ENCODE measurements at places on chromosomes 1 and 21.

DNA sequence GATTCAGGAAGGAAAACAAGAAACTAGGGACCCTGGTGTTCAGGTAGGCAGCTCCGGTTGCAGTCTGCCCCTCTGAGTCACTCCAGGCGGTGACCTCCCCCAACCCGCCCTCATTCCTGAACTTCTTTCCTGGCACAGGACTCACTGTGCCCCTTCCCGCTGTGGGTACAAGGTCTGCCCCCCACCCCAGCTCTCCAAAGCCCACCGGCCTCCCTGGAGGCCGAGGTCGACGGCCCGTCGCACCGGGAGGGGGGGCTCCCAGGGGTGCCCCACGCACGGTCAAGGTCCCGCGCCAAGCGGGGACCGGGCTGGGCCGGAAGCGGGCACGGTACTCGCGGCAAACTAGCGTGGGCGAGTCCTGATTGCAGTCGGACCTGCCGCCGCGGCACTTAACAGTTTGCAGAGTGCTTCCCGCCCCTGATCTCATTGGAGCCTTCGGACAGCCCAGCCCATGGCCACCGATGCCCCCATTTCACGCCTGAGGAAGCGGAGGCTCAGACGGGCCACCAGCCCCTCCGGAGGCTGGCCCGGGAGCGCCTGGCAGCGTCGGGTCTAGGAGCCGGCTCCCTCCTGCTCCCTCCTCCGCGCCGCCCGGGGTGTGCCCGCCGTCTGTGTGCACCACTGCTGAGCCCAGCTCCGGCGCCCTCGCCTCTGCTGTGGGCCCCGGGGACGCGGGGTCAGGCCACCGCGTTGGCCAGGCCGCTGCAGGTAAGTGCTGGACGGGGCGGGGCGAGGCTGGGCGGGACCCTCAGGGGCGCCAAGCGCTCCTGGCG is at the start of gene GJB3:
Gene GJB3, plus strand, starts transcription at position 144 of the 773 bp plus-strand sequence. CDS start 3,549 bp downstream, outside the sequence.
- no peak for DNase-seq

GRCh38 chr1:51086496-51087271 is 15.3 kb upstream of the C1orf185 start:
- no peak for DNase-seq

DNA sequence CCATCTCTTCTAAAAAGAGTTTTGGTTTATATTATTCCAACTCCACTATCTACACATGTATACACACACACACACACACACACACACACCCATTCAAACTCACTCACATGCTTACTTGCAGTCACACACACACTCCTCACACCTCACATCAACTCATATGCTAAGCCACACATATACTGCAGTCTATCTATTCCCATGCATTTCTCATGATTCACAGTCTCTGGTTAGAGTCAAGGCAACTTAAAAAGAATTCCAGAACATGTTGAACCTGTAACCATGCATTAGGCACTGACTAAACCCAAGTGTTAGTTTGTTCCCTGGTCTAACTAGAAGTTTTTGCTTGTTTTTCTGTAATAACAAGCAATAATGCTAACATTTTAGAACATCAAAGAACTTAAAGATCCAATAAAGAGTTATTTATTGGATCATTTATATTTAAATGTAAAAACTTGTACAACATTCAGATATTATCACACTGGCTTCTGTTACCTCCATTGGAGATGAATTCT is 931.1 kb downstream of the PLA2G4A start:
- no peak for DNase-seq

- DNase-seq: no peak
Measured at GRCh38 chr1:151541752-151542151, 1.6 kb downstream of the TUFT1 start.

DNA sequence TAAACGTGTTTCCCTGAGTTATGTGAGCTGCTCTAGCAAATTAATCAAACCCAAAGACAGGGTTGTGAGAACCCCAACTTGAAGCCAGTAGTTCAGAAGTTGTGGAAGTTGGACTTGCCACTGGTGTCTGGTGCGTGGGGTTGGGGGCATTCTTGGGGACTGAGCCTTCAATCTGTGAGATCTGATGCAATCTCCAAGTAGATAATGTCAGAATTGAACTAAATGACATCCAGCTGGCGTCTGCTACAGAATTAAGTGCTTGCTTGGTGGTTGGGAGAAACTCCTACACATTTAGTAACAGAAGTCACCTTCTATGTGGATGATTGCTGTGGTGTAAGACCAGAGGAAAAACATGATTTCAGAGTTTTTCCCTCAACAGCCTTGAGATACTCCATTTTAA is 207.4 kb downstream of the FGGY start:
- no peak for DNase-seq

DNA sequence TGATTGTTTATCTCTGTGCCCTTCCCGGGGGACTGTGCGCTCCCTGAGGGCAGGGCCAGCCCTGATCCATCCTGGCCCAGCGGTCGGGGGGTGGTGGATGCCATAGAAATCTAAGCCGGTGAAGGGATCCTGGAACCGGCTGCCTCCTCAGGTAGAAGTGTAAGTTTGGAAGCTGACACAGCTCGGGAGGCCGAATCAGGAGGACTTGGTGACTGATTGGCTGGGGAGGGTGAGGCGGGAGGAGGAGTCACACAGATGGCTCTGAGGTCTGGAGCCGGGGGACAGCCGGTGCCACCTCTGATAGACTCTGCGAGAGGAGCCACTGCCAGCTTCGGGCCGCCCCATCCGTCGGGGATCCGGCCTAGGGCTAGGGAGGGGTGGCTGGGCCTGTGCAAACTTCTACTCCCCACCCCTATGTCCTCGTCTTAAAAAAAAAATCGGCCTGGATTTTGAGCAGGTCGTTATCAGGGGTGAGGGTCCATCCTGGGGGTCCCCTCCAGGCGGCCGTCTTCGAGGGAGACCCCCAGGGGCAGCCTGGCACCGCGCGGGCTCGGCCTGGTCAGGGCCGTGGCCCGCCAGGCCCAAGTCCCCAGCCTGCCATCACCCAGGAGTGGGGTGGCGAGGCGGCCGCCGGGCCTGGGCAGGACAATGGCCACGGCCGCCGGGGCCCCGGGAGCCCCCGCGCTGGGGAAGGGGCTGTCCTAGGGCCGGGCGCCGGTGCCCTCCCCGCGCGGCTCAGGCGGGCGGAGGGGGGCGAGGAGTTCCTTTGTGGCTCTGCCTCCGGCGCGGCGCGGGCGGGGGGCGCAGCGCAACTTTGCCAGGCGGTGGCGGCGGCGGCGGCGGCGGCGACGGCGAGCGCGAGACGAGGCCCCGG is 708 bp upstream of the ZNF362 start:
- DNase-seq: peak; percentile 19

- no peak for DNase-seq
Measured at GRCh38 chr1:226378071-226378470, 29.8 kb downstream of the PARP1 start.

GRCh38 chr1:55067914-55068313 is 28.6 kb downstream of the PCSK9 start:
- DNase-seq: no peak

DNA sequence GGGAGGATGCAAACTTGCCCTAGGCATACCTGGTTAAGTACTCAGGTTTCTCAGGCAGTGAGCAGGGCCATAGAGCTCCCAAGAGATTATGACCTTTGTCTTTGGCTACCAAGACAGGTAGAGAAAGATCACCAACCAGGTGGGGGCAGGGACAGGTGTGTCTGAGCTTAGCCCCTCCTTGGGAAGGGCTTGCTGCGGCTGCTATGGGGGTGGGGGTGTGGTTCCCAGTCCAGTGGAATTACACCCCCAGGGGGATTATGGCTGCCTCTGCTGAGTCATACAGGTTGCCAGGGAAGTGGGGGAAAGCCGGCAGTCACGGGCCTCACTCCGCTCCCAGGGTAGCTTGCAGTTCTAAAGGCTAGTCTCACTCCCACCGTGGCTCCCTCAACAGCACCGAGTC is 65.2 kb upstream of the FAM163A start:
- no peak for DNase-seq

DNA sequence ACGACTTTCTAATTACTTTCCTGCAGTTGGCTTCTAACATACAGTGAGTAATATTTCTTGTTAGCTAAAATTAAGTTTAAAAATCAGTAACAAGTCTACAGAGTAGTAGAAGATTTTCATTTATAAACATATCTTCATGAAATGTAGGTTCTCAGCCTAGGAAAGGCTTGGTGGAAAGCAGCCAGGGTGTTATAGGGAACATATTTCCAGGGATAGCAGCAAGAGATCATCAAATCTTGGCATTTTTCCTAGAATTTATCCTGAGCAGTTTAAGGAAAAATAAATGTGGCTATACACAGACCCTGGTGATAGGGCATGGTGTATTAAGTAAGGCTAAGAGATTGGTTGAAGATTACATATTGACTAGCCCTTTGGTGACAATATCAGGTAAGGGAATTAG is 203.5 kb upstream of the NEGR1 start:
- DNase-seq: no peak

- no peak for DNase-seq
Measured at GRCh38 chr21:17523007-17523451, 10.2 kb downstream of the CXADR start.

DNA sequence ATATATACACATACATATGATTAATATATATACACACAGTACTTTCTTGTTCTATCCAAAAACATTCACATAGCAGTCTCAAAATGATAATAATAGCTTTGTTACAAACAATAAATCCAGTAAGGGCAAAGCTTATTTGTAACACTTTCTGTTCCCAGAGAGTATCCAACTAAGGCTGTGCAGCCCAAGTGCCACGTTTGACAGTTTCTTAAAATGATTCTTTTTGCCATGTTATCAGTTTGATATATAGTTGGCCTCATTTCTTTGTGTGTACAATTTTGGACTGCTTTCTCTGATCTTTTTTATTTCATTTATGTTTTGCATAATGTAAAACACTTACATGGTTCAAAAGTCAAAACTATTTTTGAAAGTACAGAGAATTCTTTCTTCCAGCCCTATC is 11.8 kb downstream of the KCNE1 start:
- no peak for DNase-seq

DNA sequence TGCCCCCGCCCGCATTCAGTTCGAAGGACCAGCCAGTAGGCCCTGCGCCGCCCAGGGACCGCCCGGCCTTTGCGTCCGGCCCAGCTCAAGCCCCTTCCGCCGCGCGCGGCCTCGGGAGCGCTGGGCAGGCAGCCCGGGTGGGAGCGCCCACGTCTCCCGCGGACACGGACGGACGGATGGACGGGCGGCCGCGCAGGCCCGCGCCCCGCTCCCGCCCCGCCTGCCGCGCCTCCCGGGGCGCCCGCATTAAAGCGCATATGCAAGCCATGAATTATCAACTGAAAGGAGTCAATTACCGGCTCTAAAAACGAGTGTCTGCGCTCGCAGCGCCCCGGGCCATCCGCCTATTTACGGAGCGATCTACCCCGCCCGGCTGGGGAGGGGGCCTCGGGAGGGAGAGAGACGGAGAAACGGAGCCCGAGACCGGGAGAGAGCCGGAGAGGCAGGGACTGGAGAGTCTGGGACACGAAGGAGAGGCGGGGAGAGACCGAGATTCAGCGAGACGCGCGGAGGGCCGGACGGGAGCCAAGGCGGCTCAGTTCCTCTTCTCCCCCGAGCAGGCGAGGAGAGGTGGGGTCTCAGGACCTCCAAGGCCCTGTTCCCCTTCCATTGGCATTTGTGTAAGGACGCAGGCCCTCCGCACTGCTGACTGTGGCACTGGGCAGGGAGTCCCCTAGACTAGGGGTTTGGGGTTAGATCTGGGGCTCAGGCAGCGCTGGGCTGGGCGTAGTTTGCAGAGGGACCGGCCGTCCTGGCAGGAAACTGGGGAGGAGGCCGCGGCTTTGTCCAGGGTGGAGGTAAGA is 41.3 kb upstream of the DMBX1 start:
- DNase-seq: no peak

GRCh38 chr1:165755393-165756010 is 13.2 kb downstream of the TMCO1 start:
- no peak for DNase-seq

DNA sequence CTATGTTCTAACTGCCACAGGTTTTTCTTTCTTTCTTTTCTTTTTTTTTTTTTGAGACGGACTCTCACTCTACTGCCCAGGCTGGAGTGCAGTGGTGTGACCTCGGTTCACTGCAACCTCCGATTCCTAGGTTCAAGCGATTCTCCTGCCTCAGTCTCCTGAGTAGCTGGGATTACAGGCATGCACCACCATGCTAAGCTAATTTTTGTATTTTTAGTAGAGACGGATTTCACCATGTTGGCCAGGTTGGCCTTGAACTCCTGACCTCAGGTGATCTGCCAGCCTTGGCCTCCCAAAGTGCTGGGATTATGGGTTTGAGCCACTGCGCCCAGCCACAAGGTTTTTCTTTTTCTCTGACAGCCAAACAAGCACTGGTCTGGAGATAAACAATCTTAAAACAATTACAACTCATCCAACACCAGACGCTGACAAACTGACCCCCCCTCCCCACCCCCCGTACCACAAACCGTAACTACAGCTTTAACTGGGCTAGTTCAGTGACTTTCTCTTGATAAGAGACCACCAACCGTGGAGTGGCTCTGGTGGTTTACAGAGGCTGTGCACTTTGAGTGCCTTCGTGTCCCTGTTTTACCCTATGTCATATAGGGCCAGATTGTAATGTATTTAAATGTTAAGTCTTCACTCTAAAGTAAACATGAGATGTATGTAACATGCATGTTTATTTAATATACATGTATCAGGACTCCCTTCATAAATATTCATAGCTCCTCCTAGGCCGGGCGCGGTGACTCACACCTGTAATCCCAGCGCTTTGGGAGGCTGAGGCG is 19.5 kb upstream of the PUM1 start:
- no peak for DNase-seq

DNA sequence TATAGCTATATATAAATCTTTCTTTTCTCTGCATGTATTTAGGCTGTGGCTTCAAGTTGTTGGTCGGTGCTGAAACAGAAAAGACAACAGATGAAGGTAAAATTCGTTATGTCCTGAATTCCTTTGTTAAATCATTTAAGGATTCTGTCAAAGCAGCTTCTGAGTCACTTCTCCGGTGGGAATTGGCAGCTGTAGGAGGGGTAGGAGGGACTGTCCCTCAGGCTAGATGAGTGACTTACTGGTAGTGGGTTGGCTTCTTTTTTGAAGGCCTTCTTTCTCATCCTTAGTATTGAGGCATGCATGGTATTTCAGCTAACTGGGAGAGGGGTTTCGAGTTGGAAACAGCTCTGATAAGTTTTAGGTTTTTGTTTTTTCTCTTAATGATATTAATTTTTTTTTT is 22.1 kb upstream of the NEXN start:
- no peak for DNase-seq

- no peak for DNase-seq
Measured at GRCh38 chr1:82836973-82837680, 1036.4 kb downstream of the ADGRL2 start.

DNA sequence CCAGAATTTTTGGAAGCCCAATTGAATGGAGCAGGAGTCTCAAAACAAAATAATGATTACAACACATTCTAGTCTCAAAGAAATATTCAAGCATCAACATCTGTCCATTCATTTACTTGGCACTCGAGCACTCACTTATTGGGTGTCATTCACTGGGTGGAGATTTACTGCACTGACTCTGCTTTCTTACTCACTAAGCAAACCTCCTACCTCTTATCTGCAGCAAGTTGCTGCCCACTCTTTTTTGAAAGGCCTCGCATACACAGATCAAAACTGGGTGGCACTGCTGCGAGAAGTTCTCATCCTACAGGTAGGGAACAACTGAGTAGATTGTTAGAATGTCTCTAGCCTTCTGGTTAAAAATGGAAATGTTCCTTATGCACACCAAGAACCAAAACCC is 18.0 kb downstream of the RHBDL2 start:
- no peak for DNase-seq

- DNase-seq: no peak
Measured at GRCh38 chr21:35048183-35048601, 910 bp downstream of the RUNX1 start.
